ENCODE measurements at places on chromosomes 2 and 18.

DNA sequence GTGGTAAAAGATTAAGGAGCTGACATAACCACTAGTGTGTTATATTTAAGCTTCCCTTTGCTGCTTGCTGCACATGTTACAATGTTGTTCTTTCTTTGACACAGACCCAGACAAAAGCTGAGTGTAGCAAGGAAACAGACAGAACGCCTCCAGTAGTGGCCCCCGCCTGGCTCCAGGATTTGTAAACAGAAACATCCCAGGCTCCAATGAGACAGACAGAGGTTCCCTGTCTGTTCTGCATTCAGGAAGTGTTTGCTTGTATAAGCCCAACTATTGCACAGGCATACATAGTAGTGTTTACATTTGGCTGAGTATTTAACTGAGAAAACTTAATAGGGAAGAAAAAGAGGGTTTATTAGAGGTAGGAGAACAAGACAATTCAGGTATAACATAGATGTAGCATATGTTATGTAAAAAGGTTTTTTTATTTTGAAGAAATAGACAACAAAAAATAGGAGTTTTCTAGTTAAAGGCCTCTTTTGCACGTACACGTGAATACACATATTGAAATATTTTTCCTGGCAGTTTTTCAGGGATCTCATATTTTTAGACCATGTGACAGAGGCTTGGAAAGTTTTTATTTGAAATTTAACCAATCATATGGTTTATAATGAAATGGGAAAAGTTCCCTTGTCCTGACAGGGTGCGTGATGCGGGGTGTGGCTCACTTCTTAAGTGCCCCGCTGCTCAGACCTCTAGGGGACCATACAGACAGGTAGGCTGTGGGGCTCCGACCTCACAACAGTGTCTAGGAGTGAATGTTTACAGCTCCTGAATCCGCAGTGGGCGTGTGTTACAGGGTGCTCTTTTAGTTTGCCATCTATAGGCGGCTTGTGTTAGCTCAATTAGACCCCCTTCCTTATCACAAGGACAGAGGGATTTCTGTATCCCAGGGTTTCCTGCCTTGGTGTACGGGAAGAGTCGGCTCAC lies 118.4 kb downstream of the BMPR2 start:
- no peak for DNase-seq

- no peak for DNase-seq
These were observed at the start of gene HOXD12 for GRCh38 chr2:176099728-176100546. Gene HOXD12, plus strand, starts transcription at chr2:176099795. Its CDS starts 7 bp downstream, at chr2:176099802.

GRCh38 chr2:149068996-149069888 lies 30.7 kb downstream of the LYPD6B start:
- peak; percentile 13 for DNase-seq

- no peak for DNase-seq
These were observed 465.6 kb upstream of the LINC00305 start for GRCh38 chr18:64614446-64614845.

DNA sequence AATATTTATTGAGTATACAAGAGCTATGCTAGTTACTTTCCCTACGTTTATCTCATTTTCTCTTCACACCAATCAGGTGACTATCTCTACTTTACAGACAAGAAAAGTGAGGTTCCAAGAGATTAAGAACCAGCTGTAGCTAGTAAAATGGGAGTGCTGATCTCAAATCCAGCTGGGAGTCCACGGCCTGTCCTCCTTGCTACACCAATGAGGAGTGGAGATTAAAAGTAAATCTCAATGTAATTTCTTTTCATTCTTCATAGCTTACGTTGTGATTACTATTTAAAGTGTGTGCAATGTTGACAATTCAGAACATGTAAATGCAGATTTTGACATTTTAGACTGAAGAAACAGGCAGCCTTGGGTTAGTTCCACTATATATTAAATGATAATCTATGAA lies 53.9 kb upstream of the NRP2 start:
- DNase-seq: no peak

DNA sequence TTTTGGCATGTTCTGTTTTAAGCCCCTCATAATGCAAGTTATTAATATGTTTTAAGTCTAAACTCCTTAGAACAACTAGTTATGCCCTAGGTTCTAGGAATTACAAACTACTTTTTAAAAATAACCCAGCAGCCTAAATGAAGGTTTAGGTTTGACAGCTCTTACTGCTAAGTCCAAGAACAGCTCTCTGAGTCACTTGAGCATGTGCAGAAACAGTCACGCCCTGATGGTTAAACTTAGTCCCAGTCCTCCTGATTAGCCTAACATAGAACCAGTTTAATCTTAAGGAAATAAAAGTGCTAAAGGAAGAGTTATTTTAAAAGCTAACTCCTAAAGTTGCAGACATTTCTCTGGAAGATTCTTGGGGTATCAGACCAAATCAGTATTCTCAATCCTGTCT lies 72.5 kb downstream of the RMDN2 start:
- no peak for DNase-seq

DNA sequence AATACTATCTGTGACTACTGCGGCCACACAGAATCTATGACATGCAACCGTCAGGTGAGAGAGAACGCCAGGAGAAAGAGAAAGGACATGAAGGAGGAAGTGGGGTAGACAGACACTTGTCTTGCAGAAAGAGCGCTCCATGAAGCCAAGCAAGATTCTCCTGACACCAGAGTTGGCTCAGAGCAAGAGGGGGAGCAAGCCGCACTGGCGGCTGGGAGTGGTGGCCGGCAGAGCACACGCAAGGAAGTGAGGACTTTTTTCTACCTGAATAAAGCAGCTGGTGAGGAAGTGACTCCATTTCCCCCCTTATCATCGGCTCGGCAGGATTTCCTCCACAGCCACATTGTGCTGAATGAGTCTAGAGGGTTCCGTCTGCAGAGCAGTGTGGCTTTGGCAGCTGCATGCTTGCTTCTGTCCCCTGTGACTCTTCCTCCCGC lies 181.6 kb downstream of the BCL2 start:
- no peak for DNase-seq

DNA sequence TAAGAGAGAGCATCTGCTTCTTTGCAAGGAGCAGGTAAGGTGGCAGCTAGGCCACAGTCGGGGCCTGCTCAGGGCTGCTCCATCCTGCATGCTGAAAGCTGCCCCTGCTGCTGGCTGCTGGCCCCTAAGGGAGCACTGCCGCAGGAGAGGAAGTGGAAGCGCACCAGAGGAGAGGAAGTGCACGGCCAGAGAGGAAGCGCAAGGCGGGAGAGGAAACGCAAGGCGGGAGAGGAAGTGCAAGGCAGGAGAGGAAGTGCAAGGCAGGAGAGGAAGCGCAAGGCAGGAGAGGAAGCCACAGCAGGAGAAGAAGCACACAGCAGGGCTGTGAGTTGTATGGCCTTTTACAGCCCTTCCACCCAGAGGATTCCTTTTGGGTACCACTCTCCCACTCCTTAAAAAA lies 539.0 kb upstream of the TNP1 start:
- DNase-seq: no peak

DNA sequence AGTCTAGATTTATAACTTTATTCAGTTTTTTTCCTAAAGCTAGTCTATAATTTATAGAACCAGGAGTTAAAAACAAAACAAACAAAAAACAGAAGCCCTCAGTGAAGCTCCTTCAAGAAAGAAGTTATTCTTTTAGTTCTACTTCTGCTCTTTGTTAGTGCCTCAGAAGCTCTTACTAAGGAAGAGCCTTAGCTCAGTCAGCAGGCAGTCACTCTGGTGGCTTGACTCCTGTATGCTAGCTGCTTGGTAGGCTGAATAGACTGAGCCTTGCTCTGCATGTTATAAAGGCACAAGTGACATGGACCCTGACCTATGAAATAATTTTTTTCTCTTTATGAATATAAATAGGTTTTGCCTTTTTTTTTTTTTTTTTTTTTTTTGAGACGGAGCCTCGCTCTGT lies 24.8 kb downstream of the NCOA1 start:
- DNase-seq: no peak

DNA sequence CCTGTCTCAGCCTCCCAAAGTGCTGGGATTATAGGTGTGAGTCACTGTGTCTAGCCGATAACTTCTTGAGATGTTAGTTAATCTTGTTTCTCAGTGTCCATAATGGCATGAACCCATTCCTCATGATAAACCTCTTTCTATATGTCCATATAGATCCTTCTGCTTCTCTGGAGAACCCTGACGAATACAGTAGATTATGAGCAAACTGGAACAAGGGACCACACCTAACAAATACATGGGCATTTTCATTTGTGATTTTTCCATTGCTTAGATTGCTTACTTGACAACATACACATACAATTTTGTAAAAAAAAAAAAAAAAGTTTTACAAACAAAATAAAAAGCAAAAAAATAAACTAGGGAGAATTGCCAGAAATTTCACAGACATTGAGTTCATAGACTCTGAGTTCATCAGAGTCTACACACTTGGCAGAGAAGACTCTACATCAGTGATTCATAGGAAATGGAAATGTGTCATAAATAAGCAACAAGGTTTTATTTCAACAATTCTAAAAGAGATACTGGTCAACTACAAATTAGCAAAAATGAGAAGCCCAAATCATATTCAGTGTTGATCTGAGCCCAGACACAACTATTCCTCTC lies 96.7 kb downstream of the GALR1 start:
- no peak for DNase-seq

DNA sequence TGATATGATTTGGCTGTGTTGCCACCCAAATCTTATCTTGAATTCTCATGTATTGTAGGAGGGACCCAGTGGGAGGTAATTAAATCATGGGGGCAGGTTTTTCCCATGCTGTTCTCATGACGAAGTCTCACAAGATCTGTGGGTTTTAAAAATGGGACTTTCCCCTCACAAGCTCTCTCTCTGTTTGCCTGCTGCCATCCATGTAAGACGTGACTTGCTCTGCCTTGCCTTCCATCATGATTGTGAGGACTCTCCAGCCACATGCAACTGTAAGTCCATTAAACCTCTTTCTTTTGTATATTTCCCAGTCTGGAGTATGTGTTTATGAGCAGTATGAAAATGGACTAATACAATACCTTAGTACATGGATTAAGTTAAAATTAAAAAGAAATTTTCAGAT lies 1094.7 kb upstream of the SLC39A10 start:
- no peak for DNase-seq

- DNase-seq: no peak
These were observed 3.7 kb downstream of the NEURL3 start for GRCh38 chr2:96501471-96501874.

- no peak for DNase-seq
These were observed 28.3 kb downstream of the GLI2 start for GRCh38 chr2:120763931-120764330.

DNA sequence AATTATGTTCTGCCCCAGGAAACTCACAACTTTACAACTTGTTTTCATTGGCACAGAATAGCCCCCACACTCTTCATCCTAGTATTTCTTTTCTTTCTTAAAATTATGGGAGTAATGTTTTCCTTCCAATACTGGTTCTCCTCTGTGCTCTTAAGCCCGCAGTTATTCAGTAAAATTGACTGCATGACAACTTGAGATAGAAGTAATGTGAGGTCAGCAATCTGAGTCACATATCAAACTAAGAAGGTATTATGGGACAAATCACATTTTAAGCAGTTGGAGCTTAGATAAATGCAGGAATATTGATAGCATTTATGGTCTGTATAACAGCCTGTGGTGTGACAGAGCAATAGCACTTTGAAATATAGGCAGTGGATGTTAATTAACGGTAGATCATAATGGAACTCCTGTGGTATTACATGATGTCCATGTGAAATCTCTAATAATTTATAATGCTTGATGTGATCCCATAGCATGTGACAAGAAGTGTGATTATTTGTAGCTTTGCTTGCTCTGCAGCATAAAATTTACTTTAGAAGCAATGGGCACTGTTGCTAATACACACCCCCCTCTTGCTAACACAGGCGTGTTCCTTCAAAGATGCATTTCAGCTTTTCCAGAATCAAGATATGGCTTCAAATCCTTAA lies 351.4 kb upstream of the CDH20 start:
- no peak for DNase-seq

DNA sequence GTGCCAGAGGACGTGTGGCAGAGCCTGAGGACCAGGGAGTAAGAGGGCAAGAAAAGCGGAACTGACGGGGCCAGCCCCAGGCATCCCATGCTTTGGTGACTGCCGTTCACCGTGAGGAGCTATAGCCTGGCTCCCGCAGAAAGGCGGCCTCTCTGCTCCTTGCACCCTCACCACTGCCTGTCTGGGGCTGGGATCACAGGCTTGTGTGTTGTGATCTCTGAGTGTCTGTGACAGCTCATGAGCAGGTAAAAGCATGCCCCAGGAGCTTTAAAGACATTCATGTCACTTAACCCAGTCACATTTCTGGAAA lies 266.8 kb upstream of the RAB6C start:
- no peak for DNase-seq

- DNase-seq: no peak
These were observed 3.0 kb downstream of the LBH start for GRCh38 chr2:30234180-30234971.

DNA sequence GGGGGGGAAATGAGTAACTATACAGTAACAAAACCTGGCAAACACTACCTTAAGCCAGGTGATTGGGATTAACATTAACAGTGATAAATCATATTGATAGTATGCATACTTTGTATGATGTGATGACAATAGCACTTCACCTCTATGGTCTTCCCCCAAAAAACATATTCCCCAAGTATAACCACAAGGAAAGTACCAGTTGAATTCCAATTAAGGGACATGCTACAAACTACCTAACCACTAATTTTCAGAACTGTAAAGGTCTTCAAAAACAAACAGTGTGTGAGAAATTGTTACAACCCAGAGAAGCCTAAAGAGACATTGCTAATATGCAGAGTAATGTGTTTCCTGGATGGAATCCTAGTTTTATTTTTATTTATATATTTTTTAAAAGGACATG lies 152.4 kb downstream of the ZRANB3 start:
- no peak for DNase-seq

- DNase-seq: no peak
These were observed 9.7 kb downstream of the VIT start for GRCh38 chr2:36706021-36706876.

- no peak for DNase-seq
These were observed 652.1 kb upstream of the PKDCC start for GRCh38 chr2:41395692-41396091.

DNA sequence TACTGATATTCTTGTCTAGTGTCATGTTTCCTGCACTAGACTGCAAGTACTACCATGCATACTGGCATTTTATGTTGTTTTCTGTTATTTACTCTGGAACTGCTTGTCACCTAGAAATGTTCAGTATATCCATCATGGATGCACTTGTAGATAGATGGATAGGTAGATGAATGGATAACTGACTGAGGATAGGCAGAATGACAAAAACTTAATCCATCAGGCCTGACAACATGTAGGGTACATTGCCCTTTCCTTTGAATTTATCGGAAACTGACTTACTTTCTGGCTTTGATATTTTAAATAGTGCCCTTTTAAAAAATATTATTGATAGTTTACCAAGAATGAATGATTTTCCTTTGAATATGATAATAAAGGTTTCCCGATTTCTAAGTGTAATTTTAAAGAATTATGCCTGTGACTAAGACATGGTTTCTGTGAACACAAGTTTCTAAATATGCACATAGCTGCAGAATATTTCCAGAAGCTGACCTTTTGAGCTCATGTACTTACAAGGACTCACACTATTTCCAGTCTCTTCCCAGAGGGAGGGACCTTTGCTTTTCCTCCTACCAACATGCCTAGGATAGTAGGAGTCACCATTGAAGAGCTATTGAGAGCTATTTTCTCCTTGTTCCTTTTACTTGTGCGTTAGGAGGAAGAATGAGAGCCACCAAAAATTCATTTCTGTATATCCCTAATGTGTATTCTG lies 81.3 kb downstream of the ANKRD12 start:
- DNase-seq: no peak

All from stimulated activated CD8-positive, alpha-beta memory T cell treated with anti-CD3 and anti-CD28 coated beads, Interleukin-7, amount 100 ng/mL, for 48 hours (primary cell).